Stimulated activated CD8-positive, alpha-beta memory T cell treated with anti-CD3 and anti-CD28 coated beads, Interleukin-4, amount 100 ng/mL, for 4 hours (primary cell): ENCODE measurements at places on chromosomes 3 and 15.

- peak; percentile 7 for DNase-seq
These were observed 1003.9 kb upstream of the CFAP20DC start for GRCh38 chr3:60053526-60054265.

- DNase-seq, result peak; percentile 32
These were observed 79.6 kb upstream of the SPATA12 start for GRCh38 chr3:56980798-56981390.

DNA sequence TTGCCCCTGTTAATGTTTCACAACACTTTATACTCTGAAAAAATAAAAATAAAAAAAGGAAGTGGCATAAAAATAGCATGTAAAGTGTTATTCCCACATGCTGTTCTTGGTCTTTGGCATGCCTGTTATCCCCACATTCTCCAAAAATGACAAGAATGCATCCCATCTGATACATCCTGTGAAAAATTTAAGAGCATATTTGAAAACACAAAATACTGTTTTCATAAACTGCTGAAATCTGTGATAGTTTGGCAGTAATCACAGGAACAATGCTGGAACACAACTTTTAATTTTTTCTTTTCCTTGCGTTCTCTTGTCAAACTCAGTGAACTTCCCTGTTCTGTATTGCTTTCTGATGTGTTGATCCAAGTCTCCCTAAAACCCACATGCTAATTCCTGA is 288.8 kb downstream of the ROBO2 start:
- no peak for DNase-seq

GRCh38 chr3:101825904-101826445 is 23.3 kb upstream of the NFKBIZ start:
- DNase-seq, result no peak

- no peak for DNase-seq
These were observed 280.4 kb downstream of the CD47 start for GRCh38 chr3:107810171-107811071.

GRCh38 chr3:42262525-42262924 is 3.5 kb downstream of the CCK start:
- DNase-seq, result no peak
